ENCODE measurements at places on chromosomes 1 and 21. TPM values are rescaled to one million over a fixed set of nuclear protein-coding genes. Genes with fewer than 3 reads are reported as not detected.

- no peak for DNase-seq
Observed at GRCh38 chr1:8523666-8524206, 205.8 kb downstream of the SLC45A1 start.

S100A1 gene
- total RNA-seq, result 0.63 TPM

- DNase-seq, result no peak
Observed at GRCh38 chr21:28483301-28484035, 509.2 kb downstream of the LTN1 start.

NBPF20 gene
- 0.21 TPM for total RNA-seq

CLCA2 gene
- not detected for total RNA-seq

DNA sequence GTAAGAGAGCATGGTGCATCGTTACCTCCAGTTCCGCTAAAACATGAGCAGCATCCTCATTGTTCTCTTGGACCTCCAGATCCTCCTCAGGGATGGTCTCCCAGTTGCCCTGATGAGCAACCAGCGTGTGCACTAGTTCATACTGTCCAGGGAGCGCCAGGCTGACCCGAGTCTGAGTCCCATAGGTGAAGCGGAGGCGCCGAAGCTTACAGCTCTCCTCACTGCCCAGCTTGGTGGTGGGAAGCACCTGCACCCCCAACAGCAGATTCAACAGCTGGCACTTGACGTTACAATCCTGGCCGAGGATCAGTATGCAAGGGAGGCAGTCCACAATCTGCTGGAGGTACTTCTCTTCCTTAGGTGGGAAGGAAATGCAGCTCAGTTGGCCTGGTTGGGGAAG, 24.1 kb downstream of the DSTYK start:
- DNase-seq, result no peak

Data from H7 (cell line).